HuH-7 (cell line): ENCODE measurements at places on chromosomes 13 and 19.

GRCh38 chr13:97753942-97754670 lies 199.4 kb upstream of the IPO5 start:
- DNase-seq = no peak

GRCh38 chr13:20064128-20064527 lies 96.7 kb downstream of the GJA3 start:
- DNase-seq = no peak

- no peak for DNase-seq
These were observed at the start of gene ANGPTL8 for GRCh38 chr19:11239377-11240000. TSS of gene ANGPTL8 (plus strand) at chr19:11239619. CDS start at chr19:11239638, 19 bp downstream.

DNA sequence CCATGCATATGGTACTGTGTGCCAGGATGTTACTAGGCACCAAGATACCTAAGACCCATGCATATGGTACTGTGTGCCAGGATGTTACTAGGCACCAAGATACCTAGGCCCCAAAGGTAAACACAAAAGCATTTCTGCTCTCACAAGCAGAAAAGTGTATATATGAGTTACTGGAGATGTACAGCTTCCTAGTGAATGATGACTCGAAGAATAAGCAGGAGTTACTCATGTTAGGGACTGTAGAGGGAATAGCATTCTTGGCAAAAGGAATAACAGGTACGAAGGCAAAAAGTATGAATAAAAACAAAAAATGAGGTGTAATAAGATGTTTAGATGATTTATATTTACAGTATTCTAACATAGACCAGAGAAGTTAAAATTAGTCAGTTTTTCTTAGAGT lies 383.7 kb downstream of the DIAPH3 start:
- no peak for DNase-seq

DNA sequence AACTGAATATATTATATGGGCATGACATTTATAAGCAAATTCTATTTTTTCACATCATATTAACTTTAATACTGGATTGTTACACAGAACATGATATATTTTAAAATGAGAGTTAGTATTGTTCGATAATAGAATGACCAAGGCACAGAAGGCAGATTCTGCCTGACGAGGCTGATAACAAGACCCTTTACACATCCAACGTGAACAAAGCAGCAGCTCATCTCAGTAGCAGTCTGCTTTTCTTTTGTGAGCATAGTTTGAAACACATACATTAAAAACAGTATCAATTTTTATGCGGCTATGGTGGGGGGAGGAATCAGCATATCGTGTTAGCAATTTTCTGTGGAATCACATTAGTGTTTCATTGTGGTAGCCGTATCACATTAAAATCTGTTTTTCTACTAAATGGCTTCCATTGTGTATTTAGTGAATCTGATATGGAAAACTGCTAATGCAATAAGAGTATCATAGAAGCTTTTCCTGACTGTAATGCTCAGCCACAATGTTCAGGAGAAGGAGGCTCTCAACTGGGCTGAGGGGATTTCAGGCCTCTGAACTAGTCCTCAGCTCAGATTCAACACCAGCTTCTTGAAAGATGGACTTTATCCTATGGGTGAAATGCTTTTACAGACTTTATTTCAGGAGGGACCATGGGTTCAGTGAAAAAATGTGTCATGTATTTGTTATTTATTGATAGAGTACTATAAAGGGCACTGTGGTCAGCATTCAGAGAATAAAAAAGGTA lies 4.0 kb downstream of the SMAD9 start:
- DNase-seq = no peak

- DNase-seq = no peak
These were observed 1237.8 kb downstream of the SLITRK5 start for GRCh38 chr13:88908961-88909441.

- DNase-seq = no peak
These were observed 797.7 kb upstream of the ARGLU1 start for GRCh38 chr13:107365466-107366215.

GRCh38 chr19:38900743-38901190 lies 998 bp downstream of the NFKBIB start:
- no peak for DNase-seq

GRCh38 chr13:98504371-98504963 lies 72.4 kb downstream of the STK24 start:
- no peak for DNase-seq

DNA sequence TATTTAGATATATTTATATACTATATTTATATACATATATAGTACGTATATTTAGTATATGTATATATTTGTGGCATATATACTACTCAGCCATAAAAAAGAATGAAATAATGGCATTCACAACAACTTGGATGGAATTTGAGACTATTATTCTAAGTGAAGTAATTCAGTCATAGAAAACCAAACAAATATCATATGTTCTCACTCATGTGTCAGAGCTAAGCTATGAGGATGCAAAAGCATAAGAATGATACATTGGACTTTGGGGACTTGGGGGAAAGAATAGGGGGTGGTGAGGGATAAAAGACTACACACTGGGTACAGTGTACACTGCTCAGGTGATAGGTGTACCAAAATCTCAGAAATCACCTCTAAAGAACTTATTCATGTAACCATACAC lies 1015.7 kb downstream of the EFNB2 start:
- DNase-seq = no peak

DNA sequence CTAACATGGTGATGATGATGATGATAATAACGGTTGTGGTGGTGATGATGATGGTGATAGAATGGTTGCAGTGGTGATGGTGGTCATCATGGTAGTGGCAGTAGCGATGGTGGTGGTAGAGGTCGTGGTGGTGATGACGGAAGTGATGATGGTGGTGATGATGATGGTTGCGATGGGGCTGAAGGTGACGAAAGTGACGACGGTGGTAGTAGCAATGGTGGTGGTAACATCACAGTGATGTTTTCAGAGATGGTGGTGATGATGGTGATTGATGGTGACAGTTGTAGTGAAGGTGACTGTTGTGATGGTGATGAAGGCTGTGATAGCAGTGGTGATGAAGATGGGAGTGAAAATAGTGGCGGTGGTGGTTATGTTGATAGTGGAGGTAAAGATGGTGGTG lies 3.6 kb upstream of the ADGRE3 start:
- DNase-seq = no peak

DNA sequence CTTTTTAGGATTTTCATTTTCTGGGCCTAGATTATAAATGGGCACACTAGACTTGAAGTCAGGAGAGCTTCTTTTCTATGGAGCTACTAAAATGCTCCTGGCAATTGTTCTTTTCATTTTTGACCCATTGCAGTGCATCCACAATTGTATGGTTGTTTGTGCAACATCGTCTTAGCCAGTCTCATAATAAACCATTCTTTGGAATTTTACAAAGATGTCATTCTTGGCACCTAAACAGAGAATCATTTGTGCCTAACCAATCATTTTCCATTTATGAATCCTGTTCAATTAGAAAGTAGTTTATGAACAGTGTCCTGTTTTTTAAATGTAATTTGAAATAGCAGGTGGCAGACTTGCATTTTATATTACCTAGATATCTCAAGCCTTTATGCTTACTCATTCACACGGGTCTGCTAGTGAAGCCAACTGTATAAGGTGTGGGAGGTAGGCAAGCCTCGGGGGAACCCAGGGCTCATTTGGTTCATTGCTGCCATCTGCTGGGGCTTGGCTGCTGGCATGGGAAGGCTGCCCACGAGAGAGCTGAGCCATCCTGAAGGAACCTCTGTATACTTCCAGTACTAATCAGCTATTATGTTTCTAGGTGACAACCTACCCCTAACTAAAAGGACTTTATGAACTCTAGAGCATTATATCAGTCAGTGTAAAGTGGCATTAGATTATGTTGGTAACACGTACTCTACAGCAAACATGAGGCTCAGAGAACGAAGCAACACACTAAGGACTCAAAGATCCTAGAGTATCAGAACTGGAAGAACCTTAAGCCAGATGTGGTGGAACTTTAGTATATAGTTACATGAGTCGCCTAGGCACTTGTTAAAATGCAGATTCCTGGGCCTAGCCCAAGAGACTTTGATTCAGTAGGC lies 60.0 kb downstream of the TPT1 start:
- DNase-seq = peak; percentile 72

DNA sequence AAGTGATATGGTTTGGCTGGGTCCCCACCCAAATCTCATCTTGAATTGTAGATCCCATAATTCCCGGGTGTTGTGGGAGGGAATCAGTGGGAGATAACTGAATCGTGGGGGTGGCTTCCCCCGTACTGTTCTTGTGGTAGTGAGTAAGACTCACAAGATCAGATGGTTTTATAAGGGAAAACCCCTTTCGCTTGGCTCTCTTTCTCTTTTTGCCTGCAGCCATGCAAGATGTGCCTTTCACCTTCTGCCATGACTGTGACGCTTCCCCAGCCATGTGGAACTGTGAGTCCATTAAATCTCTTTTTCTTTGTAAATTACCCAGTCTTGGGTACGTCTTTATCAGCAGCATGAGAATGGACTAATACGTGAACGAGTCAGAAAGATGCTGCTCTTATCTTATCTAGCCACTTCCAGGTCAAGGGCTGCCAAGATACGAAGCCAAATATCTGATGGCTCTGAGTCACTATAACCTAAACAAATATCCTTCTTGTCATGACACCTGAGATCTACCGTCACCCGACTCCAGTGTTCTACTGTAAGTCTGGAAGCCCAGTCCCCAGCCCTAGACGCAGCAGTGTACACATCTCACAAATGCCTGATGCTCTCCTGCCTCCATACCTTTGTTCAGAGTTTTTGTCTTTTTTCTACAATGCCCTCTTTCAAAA lies 45.9 kb downstream of the SLC15A1 start:
- no peak for DNase-seq

DNA sequence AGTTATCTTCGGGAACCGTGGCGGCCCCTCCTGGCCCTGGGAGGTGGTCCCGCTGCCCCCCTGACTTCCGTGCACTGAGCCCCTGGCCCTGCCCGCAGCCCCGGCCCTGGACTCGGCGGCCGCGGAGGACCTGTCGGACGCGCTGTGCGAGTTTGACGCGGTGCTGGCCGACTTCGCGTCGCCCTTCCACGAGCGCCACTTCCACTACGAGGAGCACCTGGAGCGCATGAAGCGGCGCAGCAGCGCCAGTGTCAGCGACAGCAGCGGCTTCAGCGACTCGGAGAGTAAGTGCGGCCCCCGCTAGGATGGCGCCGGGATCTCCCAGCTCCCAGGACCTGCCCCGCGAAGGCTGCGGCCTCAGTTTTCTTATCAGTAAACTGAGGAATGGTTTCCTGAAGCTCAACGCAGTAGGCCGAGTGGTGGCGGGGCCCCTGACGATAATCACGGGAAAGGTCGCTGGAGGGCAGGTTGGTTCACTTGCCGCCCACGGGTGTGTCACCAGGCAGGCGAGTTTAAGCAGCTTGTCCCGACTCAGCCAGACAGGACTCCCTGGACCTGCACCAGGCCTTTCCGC lies 924 bp downstream of the RGCC start:
- peak; percentile 28 for DNase-seq

- DNase-seq = peak; percentile 45
These were observed 19.4 kb upstream of the ADGRE5 start for GRCh38 chr19:14361824-14362223.

- DNase-seq = no peak
These were observed 20.1 kb downstream of the FPR3 start for GRCh38 chr19:51815043-51815442.

DNA sequence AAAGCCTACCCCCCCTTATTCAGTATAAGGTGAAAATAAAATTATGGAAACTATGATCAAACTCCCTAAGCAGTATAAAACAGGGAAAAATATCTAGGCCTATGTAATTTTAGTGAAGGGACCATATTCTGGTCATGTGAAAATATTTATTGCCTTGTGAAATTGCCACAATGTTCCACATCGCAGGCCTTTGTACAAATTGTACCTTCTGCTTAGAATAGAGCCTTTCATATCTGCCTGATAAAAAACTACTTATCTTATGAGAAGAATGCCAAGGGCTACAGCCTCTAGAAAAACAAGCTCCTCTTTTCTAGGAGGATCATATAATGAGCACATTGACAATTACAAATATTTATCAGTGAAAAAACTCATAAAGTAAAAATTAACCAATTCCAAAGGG lies 1280.0 kb downstream of the EFNB2 start:
- no peak for DNase-seq

DNA sequence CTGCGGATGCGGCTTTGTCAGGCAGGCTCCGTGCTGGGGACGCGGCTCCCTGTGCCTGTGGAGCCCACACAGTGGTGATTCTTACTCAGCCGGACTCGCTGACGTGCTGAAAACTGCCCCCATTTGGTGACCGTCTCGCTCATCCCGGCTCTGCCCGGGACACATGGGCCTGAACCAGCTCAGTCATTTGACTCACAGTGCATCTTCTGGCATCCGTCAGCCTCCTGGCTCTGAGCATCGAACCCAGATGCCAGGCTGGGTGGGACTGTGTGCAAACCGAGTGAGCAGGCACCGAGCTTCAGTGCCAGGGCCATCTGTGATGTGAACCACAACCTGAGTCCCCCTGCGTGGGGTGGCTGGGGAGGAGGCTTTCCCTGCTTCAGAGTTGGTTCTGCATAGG lies 5.5 kb downstream of the GCDH start:
- no peak for DNase-seq

DNA sequence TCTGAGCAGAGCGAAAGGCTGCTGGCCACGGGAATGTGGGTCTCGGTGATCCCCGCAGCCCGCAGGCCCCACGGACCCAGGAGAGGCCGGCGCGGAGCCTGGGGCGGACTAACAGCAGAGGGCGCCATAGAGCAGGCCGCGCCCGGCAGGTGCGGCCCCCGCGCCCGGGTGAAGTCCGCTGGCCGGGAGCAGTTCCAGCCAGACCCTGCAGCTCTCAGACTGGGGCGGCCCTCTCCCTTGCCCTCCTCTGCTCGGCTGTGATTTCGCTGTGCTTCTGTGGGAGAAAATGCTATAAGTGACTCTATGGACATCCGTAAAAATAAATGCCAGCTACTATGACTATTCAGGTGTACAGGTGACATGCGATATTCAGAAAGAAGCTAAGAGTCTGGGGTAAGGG lies 37.7 kb downstream of the GSX1 start:
- DNase-seq = peak; percentile 76

- DNase-seq = no peak
These were observed 11.0 kb upstream of the ACOD1 start for GRCh38 chr13:76937281-76937820.

- no peak for DNase-seq
These were observed 5.0 kb upstream of the MADCAM1 start for GRCh38 chr19:491146-491741.

GRCh38 chr19:16380314-16380695 lies 55.7 kb downstream of the KLF2 start:
- no peak for DNase-seq

- DNase-seq = no peak
These were observed 952.4 kb downstream of the PCDH17 start for GRCh38 chr13:58583966-58584365.

GRCh38 chr13:27783111-27783510 lies 9.2 kb upstream of the GSX1 start:
- peak; percentile 31 for DNase-seq

DNA sequence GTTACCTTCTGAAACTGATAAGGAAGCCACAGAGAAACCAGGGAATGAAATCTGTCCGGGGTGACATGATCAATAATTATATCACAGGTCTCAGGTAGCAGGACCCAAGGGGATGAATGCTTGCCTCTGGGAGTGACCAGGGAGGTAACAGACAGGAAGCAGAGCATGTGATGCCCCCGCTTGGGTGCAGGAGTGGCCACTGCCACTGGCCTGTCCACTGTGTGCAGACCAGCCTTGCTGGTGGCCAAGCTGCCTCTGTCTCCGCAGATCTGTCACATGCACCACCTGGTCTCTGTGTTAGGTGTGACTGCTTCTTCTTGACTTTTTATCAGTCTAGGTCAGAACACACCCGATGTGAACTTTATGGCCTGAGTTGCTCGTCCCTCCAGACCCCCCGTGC lies 71.8 kb downstream of the PEPD start:
- no peak for DNase-seq

- DNase-seq = no peak
These were observed at the start of gene TNFSF11 for GRCh38 chr13:42574011-42574410. TSS of gene TNFSF11 (plus strand) at chr13:42574152. CDS start at chr13:42574304, 152 bp downstream.

- no peak for DNase-seq
These were observed 13.3 kb upstream of the ARGLU1 start for GRCh38 chr13:106581225-106581624.
